ENCODE measurements at places on chromosomes 1 and 21. TPM values are rescaled to one million over a fixed set of nuclear protein-coding genes. Genes with fewer than 3 reads are reported as not detected.

The ORC1 gene
- 6.7 TPM for total RNA-seq

The CTTNBP2NL gene
- total RNA-seq: 19.4 TPM

The NPPB gene
- 0.54 TPM for total RNA-seq

The OXCT2 gene
- total RNA-seq: 1.7 TPM

The KRTAP21-2 gene
- total RNA-seq: not detected

The OR10Z1 gene
- total RNA-seq: not detected

The ASAP3 gene
- 6.4 TPM for total RNA-seq

The PLA2G2D gene
- not detected for total RNA-seq

The PEX10 gene
- total RNA-seq: 28.8 TPM

The ATPAF1 gene
- total RNA-seq: 22.9 TPM

The F13B gene
- not detected for total RNA-seq

The CCDC28B gene
- 18.3 TPM for total RNA-seq

The IQGAP3 gene
- total RNA-seq: 8.9 TPM

The SPRR2B gene
- total RNA-seq: not detected

The FNDC7 gene
- total RNA-seq: not detected

The NUP210L gene
- total RNA-seq: 0.09 TPM

The DISP1 gene
- total RNA-seq: 1.5 TPM

The SIK1 gene
- 10.4 TPM for total RNA-seq

The FNBP1L gene
- total RNA-seq: 68.2 TPM

The RXRG gene
- not detected for total RNA-seq

The TMEM52 gene
- total RNA-seq: 0.09 TPM

The TRIM63 gene
- total RNA-seq: not detected

The TPM3 gene
- 978 TPM for total RNA-seq

The SDCCAG8 gene
- 39.0 TPM for total RNA-seq

The PRR9 gene
- total RNA-seq: not detected

The ARHGAP30 gene
- total RNA-seq: not detected

The ADORA3 gene
- total RNA-seq: not detected

The MLLT11 gene
- 4.8 TPM for total RNA-seq

The GJA5 gene
- total RNA-seq: 97.3 TPM

The IGSF9 gene
- under 0.01 TPM for total RNA-seq

The CITED4 gene
- 7.1 TPM for total RNA-seq

The ADSS2 gene
- 78.0 TPM for total RNA-seq

The TCHH gene
- total RNA-seq: under 0.01 TPM

The NEK2 gene
- total RNA-seq: 18.2 TPM

Measured in endothelial cell of coronary artery (primary cell).